ENCODE measurements at places on chromosomes 11 and 22. TPM values are rescaled to one million over a fixed set of nuclear protein-coding genes. Genes with fewer than 3 reads are reported as not detected.

Gene TSKU
- total RNA-seq: 32.7 TPM

Gene CYP2R1
- total RNA-seq: 7.6 TPM

Gene SAA4
- total RNA-seq: not detected

Gene CDC45
- total RNA-seq: not detected

Gene SMIM35
- not detected for total RNA-seq

Gene HSPB2
- total RNA-seq: not detected

Gene RAB3IL1
- 5.4 TPM for total RNA-seq

Gene NLRP10
- not detected for total RNA-seq

Gene CENATAC
- 95.9 TPM for total RNA-seq

Gene APLNR
- total RNA-seq: 1.3 TPM

Gene SHANK2
- 94.9 TPM for total RNA-seq

Gene PANX2
- 0.33 TPM for total RNA-seq

Gene NCF4
- 6.0 TPM for total RNA-seq

Gene IGLL1
- total RNA-seq: not detected

Gene CYP2D6
- 0.52 TPM for total RNA-seq

Gene PRR33
- total RNA-seq: not detected

Gene HOATZ
- total RNA-seq: not detected

Gene APOA5
- 2.6 TPM for total RNA-seq

Gene CEP57
- total RNA-seq: 72.8 TPM

Gene GTSE1
- not detected for total RNA-seq

Gene FAM227A
- 1.3 TPM for total RNA-seq

Gene PNPLA3
- total RNA-seq: 0.78 TPM
